ENCODE measurements at places on chromosomes 7 and 10. TPM values are rescaled to one million over a fixed set of nuclear protein-coding genes. Genes with fewer than 3 reads are reported as not detected.

GRCh38 chr7:114519240-114519639 lies 104.6 kb downstream of the FOXP2 start:
- H3K4me1 ChIP-seq: no peaks in the 10 kb centered on the region
- H3K27me3 ChIP-seq: no peaks in the 10 kb centered on the region
- DNase-seq: no peak
- no peaks in the 10 kb centered on the region for H3K36me3 ChIP-seq
- no peak overlapping the region for H3K27ac ChIP-seq
- H3K4me3 ChIP-seq: no peak overlapping the region

TUBAL3 gene
- total RNA-seq: not detected

- no peak overlapping the region for H3K4me3 ChIP-seq
- DNase-seq: no peak
- no peak overlapping the region for H3K27ac ChIP-seq
- no peaks in the 10 kb centered on the region for H3K36me3 ChIP-seq
- peaks cover 16% of the 10 kb centered on the region for H3K4me1 ChIP-seq
Observed at GRCh38 chr10:121732172-121732571, 133.9 kb upstream of the FGFR2 start.

CABCOCO1 gene
- total RNA-seq: 0.95 TPM
